AG08395 (cell line): ENCODE measurements at places on chromosomes 11 and 22.

DNA sequence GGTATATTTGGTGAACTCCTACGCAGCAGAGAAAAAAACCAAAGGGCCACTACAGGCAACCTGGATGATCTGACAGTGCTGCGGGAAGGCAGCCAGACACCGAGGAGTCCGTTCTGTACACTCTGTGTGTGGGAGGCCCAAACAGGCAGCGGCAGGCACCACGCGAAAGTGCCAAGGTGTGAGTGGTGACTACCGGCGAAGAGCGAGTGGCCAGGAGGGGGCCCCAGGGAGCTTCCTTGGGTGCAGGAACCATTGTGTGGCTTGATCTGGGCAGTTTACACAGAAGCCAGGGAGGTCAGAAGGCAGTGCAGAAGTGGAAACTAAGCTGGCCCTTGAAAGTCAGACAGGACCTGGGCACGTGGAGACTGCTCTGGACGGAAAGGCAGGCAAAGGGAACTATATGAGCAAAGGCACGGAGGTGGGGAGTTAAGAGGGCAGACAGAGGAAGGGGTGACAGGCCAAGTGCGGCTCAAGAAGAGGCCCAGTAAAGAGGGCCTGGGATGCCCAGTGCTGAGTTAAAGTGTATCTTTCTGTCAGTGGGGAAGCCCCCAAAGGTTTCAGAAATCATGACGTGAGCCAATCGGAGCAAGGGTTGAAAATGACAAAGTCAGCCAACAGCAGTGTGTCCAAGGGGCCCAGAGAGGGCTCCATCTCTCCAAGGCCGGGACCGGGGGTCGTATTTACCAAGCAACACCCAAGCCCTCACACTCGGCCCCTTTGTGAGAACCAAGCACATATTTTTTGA is 10.6 kb downstream of the TMEM184B start:
- peak; percentile 34 for DNase-seq

GRCh38 chr11:60993615-60994014 is 22.1 kb downstream of the CD6 start:
- DNase-seq: no peak

GRCh38 chr11:81989093-81989492 is 744.6 kb downstream of the FAM181B start:
- DNase-seq: no peak

- no peak for DNase-seq
These were observed 261.9 kb downstream of the DCDC1 start for GRCh38 chr11:31107649-31108048.

DNA sequence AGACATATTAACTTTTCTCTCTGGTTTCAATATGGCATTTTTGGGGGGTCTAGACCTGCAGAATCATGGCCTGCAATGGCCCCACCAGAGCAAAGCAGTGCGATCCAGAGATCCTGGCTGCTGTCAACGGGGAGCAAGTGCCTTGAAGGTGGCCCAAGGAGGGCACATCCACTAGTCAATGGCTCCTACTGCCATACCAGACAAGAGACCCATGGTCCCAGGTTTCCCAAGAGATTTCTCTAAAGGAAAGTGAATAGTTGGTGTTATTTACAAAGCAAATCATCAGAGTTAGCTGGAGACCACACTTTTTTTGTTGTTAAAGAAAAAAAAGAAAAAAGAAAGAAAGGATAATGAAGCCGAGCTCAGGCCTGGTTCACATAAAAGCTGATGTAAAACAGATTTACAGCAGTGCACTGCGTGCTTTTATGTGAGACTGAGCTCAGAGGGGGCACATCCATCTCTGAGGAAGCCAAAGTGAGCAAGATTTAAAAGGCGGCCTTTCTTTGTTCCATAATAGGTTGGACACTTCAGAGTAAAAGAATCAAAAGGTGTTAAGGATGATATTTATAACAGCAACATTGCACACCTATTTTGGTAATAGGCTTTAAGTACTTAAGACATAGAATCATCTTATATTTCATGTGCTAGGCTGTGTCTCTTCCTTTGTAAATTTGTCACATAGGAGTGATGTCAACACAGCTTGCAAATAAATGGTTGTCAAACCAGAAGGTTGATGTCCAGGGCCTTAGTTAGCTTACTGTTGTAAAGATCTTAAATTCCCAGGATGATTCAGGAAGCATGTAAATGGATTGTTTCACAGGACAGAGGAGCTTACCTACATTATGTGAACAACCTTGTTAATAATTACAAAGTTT is 201.3 kb upstream of the NTM start:
- no peak for DNase-seq

GRCh38 chr11:132941024-132941646 is 591.2 kb downstream of the OPCML start:
- peak; percentile 53 for DNase-seq

- DNase-seq: no peak
These were observed 117.5 kb downstream of the PKNOX2 start for GRCh38 chr11:125281831-125282595.

- no peak for DNase-seq
These were observed 92.9 kb downstream of the DHCR7 start for GRCh38 chr11:71355281-71355680.

DNA sequence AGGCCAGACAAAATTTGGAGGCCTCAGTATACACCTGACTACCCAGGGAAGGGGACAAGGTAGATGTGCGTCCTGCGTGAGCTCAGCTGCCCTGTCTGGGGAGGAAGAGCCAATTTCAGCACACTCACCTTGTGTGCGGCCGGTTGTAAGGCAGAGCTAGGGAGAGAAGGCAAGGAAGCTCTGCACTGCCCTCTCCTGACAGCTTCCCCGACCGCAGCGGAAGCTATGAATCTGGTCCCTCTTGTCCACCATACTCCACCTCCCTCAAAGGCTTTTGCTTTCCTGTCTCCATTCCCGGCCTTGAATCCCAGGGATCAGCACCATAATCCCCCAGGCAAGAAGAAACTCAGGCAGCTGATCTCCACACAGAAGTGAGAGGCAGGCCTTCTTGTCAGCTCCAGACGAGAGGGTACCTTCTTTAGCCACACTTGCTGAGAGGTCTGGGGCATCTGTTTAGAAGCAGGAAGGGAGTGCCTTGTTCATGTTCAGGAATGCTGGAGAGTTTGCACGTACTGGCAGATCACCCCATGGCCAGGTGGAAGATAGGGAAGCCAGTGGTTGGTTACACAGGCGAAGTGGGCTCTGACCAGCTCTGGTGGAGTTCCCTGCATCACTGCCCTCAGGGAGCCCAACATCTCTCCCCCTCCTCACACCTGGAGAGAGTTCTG is 62.5 kb downstream of the FEZ1 start:
- peak; percentile 75 for DNase-seq

DNA sequence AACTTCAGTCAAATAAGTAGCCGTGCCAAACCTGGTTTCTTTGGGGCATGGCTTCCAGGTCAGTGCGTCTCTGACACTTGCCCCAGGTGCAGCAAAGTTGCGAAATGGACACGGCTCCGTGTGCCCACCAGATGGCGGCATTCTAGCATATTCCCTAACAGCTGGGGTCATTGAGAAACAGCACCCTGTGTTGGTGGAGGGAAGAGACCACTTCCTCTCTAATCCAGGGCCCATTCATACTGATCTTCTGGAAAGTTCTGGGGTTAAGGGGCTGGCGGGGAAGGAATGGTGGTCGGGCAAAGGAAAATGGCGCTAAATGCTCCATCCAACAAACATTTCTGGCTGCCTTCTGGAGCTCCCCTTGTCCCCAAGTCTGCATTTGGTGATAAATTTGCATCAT is 141.2 kb upstream of the TIMP3 start:
- peak; percentile 74 for DNase-seq

- DNase-seq: peak; percentile 69
These were observed 30.9 kb downstream of the CHEK2 start for GRCh38 chr22:28710576-28711191.

GRCh38 chr22:36464715-36465231 is 16.7 kb downstream of the TXN2 start:
- no peak for DNase-seq

DNA sequence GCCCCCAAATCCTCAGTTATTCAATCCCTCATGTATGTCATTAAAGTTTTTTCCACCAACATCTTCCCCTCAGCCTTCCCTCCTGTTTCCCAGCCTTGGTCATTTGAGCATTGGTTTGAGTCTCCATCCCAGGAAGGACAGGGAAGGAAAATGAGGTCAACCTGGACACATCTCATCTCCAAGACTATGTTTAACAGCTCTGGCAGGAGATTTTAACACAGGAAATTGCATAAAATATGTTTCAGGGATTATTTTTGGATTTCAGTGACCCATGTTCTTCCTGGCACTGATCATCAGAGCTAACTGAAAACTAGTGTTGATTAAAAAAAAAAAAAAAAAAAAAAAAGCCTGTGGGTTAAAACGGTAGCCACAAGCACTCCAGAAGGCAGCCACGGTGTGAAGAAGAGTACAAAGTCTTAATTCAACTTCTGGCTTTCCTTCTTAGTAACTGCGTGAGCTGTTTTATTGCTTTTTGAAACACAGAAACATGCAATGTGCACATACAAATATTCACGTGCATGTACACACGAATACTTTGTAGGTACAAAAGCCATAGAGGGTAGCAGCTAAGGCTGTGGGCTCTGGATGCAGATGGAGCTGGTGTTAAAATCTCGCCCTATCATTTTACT is 164.4 kb upstream of the DDI1 start:
- DNase-seq: no peak

DNA sequence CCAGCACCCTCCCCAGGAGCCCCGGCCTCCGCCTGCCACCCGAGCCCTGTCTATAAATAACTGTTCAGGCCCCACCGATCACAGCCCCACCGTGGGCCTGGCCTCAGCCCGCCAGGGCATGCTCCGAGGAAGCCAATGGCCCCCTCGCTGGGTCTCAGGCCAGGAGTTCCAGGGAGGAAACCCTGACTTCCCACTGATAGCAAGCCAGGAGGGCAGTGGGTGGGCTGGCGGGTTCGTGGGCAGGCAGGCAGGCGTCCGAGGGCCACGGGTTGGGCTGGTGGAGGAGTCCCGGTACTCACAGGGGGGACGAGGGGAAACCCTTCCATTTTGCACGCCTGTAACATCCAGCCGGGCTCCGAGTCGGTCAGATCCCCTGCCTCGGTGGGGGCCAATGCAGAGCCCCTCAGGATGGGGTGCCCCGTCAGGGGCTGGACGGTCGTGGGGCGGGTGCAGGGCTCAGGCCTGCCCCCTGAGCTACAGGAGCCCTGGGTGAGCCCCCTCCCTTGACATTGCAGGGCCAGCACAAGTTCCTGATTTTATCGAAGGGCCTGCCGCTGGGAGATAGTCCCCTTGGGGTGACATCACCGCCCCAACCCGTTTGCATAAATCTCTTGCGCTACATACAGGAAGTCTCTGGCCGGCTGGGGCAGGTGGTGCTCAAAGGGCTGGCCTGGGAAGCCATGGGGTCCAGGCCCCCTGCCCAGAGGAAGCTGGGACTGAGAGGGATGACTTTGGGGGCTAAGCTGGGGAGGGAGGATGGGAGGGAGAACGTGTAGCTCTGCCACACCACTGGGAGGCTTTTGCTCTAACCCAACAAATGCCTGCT is at the start of gene SPI1:
TSS of gene SPI1 (minus strand) at position 538 of the 826 bp plus-strand sequence. CDS start at position 344, 194 bp downstream.
- DNase-seq: no peak

- peak; percentile 11 for DNase-seq
These were observed 748 bp downstream of the RAB30 start for GRCh38 chr11:83070731-83071566.

DNA sequence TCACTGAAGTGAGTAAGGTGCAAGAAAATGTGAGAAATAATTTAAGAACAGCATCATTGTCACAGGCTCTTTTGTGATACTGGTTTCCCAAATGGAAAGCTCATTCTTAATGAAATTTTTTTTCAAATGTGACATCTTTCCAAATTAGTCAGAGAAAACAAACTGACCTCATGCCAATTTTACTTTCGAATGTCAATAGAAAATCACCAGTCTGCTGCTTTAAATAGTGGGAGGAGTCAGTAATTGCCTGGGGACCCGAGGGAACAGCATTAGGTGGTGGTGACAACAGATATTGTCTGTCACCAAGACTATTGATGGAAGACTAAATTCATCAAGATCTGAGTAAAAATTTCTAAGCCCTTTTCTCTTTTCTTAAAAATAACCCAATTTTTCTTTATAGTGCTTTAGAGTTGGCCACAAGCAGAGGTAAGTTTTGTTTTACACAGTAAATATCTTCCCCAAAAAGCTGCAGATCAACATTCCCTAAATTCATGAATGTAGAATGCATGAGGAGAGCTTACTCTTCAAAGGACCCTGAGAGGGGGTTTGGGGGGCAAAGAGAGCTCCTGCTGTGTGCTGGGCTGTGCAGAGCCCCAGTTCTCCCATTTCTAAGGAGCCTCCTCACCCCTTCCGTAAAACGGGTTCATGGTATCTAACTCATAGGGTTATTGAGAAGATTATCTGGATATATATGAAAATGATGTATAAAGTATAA is 95.1 kb downstream of the PIWIL4 start:
- DNase-seq: no peak

GRCh38 chr11:100887659-100888058 is 200.6 kb downstream of the ARHGAP42 start:
- no peak for DNase-seq

GRCh38 chr11:3126207-3126865 is 38.8 kb downstream of the OSBPL5 start:
- DNase-seq: no peak

DNA sequence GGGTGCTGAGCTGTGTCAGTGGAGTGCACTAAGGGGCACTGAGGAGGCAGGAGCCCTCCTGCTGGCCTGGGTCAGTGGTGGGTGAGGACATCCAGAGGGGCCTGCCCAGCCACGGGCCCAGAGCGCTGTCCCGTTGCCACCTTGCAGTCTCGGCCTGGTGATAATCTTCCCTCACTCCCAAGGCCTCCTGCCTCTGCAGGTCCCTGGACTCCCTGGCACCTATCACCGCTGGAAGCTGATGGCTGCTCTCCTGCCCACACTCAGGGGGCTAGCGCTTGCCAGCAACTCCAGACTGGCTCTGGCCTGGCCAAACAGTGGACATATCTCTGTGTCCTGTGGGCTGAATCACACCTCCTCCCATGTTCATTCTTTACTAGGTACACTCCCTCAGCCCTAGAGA is 86.5 kb upstream of the PITPNB start:
- DNase-seq: no peak

- no peak for DNase-seq
These were observed 43.6 kb upstream of the FTH1 start for GRCh38 chr11:62010935-62011528.

DNA sequence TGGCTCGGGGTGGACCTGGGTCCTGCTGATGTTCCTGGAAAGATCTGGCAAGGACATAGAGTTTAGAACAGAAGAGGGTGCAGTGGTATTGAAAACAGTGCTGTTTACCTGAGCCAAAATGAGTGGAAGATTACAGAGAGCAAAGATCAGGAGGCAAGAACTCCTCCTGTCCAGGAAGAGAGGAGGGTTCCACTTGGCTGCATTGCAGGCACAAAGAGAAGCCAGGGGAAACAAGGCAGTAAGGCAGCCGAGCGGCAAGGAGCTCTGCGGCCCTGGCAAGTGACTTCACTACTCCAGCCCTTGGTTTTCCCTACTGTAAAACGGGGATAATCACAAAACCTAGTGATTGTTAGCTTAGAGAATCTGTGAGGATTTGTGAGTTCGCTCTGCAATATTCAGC is 3.7 kb upstream of the PACSIN2 start:
- no peak for DNase-seq

GRCh38 chr11:13228572-13228971 is 49.0 kb upstream of the BMAL1 start:
- no peak for DNase-seq

- no peak for DNase-seq
These were observed 65.7 kb downstream of the SGSM1 start for GRCh38 chr22:24871611-24872205.
